ENCODE measurements at places on chromosomes 1 and 21.

DNA sequence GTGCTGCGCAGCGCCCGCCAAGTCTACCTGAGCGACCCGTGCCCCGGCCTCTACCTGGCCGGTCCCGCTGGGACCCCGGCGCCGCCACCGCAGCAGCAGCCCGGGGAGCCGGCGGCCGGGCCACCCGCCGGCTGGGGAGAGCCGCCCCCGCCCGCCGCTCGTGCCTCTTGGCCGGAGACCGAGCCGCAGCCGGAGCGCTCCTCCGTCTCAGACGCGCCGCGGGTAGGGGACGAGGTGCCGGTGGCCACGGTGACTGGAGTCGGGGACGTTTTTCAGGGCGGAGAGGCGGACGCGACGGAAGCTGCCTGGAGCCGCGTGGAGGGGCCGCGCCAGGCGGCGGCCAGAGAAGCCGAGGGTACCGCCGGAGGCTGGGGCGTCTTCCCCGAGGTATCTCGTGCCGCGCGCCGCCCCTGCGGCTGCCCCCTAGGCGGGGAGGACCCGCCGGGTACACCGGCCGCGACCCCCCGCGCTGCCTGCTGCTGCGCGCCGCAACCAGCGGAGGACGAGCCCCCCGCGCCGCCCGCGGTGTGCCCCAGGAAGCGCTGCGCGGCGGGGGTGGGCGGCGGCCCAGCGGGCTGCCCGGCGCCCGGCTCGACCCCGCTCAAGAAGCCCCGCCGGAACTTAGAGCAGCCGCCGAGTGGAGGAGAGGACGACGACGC is 646 bp downstream of the IER5 start:
- peak; percentile 57 for DNase-seq

DNA sequence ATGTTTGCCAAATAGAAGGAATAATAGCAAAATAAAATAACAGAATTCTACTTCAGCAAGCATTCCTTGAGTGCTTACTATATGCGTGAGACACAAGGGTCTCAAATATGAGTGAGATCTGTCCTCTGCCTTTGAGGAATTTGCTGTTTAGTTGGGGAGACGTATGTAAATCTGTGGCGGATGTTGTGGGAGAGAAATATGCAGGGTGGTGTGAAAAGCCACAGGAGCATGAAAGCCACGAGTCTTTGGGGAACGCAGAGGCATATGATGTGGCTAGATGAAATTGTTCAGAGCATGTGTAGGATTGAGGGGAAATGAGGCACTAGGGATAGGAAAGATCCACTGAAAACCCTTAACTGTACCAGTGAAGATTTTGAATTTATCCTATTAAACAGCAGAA is 244.4 kb downstream of the PBX1 start:
- DNase-seq = no peak

GRCh38 chr1:45914836-45915235 is 111.4 kb downstream of the MAST2 start:
- no peak for DNase-seq

- DNase-seq = no peak
These were observed 45.3 kb downstream of the HENMT1 start for GRCh38 chr1:108615544-108615943.

DNA sequence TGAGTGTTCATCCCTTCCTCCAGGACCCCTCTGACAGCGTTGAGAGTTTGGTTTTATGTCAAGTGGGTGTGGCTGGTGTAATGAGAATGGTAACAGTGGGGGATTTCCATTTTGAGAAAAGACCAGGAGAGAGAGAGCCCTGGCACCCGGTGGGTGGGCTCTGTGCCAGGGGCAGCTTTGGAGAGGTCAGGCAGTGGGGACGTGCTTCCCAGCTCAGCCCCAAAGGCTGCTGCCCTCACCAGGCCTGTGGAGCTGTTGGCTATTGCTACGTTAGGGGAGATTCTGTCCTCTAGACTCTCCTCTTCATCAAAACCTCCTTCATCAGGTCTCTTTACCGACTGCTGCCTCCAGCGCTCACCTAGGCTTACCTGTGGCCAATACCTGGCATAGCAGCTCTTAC is 176.3 kb downstream of the PTPRU start:
- no peak for DNase-seq

GRCh38 chr1:156451505-156452160 is 48.9 kb downstream of the MEF2D start:
- DNase-seq = no peak

- DNase-seq = no peak
These were observed 214.7 kb upstream of the EDN2 start for GRCh38 chr1:41698916-41699860.

- peak; percentile 88 for DNase-seq
These were observed at the start of gene GALNT2 for GRCh38 chr1:230066466-230067404. GALNT2 (plus strand) TSS chr1:230067238; CDS start chr1:230067281, 43 bp downstream.

DNA sequence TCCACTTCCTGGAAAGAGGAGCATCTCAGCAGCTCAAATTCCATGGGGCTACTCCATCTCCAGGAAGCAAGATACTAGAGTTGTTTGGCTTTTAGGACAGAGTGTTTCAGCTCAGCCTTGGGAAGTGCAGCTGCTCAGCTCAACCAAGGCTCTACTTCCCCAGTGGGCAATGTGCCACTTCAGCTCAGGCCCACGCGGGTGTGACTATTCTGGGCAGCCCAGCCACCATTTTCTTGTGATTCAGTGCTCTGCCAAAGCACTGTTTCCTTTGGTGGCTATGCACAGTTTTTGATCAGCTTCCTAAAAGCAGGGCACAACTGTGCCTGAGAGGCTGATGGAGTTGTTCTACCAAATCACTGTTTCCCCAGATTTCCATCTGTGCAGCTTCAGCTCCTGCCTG is 1104.9 kb upstream of the TMPRSS15 start:
- DNase-seq = no peak

- no peak for DNase-seq
These were observed 40.4 kb downstream of the LYST start for GRCh38 chr1:235826102-235826854.

- DNase-seq = peak; percentile 29
These were observed 25.2 kb upstream of the TTC22 start for GRCh38 chr1:54826226-54826816.

DNA sequence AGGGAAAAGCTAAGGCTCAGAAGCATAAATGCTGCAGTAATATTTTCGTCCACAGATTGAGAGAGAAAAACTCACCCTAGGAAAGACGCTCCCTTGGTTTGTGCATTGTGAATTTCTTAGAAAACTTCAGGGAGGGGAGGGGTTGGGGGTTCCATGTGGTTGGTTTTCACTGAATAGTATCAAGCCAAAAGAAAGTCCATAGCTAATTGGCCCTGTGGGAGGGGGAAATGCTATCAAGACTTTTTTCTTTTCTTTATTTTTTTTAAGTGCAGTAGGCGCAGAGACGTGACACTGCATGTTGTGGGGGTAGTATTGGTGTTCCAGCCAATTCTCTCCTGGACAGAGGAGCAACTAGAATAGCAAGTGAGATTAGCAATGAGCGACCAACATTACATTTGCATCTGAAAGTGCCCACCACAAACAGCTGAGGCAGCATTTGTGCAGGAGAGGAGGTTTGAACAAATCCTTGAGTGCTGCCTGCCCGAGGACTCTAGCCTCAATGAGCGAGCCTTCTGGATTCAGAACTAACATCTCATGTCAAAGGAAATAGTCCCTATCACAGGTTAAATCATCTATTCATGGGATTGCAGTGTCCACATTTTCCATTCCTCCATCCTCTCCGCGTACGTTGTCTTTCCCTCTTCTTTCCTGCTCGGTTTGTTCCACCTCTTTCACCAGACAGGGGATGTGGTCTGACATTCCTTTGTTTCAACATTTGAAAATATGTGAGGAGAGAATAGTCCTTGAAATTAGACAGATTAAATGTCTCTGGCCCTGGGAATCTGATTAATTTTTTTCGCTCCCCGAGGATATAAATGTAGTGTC is 118.0 kb upstream of the MARK1 start:
- DNase-seq = no peak

DNA sequence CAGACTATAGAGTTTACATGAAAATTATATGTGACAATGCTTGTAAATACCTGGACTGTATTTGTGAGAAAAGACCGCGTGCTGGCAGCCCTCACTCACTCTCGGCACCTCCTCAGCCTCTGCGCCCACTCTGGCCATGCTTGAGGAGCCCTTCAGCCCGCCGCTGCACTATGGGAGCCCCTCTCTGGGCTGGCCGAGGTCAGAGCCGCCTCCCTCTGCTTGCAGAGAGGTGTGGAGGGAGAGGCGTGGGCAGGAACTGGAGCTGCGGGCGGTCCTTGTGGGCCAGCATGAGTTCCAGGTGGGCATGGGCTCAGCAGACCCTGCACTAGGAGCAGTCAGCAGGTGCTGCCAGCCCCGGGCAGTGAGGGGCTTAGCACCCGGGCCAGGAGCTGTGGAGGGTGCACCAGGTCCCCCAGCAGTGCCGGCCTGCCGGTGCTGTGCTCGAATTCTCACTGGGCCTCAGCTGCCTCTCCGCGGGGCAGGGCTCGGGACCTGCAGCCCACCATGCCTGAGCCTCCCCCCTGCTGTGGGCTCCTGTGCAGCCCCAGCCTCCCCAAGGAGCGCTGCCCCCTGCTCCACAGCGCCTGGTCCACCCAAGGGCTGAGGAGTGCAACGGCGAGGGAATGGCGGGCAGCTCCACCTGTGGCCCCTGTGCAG is 482.5 kb downstream of the AGBL4 start:
- DNase-seq = no peak

- DNase-seq = no peak
These were observed 48.2 kb upstream of the VANGL1 start for GRCh38 chr1:115593365-115594259.

GRCh38 chr21:32386195-32386870 is 6.5 kb downstream of the URB1 start:
- DNase-seq = no peak

- no peak for DNase-seq
These were observed 61.8 kb upstream of the DISP3 start for GRCh38 chr1:11417162-11417561.
